NCI-H526 (cell line): ENCODE measurements at places on chromosomes 16 and 17.

DNA sequence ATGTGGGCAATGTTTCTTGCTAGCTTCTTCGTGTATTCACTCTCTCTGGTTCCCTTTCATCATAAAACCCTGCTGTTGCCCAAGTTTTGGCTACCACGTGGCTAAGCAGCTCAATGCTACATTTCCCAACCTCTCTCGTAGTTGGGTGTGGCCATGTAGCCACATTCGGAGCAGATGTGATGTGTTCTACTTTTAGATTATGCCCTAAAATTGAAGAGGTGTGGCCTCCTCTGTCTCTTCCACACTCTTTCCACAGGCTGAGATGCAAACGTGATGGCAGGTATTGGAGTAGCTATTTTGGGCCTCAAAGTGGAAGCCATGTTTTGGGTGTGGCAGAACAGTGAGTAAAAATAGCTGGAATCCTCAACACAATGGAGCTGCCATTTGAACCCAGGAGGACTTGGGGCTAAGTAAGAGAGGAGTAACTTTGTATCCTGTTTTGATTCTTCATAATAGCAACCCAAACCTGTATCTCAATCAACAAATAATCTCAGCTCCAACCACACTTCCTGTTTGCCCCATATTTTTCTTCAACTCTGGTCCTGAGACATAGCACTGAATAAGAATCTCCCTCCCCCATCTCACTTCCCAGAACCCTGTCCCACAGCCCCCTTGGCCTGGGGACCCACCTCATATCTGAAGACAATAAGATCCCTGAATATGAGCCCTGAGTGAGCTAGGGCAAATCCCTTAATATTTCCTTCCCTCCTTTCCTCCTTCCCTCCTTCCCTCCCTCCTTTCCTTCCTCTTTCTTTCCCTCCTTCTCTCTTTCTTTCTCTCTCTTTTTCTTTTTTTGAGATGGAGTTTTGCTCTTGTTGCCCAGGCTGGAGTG lies 4.0 kb downstream of the NUPR1 start:
- DNase-seq: no peak

GRCh38 chr16:57289391-57290257 lies 5.2 kb upstream of the PLLP start:
- no peak for DNase-seq

- DNase-seq: no peak
These were observed 6.3 kb upstream of the HOXB2 start for GRCh38 chr17:48551214-48551555.

- DNase-seq: no peak
These were observed 8.7 kb downstream of the CCDC47 start for GRCh38 chr17:63764716-63765115.

DNA sequence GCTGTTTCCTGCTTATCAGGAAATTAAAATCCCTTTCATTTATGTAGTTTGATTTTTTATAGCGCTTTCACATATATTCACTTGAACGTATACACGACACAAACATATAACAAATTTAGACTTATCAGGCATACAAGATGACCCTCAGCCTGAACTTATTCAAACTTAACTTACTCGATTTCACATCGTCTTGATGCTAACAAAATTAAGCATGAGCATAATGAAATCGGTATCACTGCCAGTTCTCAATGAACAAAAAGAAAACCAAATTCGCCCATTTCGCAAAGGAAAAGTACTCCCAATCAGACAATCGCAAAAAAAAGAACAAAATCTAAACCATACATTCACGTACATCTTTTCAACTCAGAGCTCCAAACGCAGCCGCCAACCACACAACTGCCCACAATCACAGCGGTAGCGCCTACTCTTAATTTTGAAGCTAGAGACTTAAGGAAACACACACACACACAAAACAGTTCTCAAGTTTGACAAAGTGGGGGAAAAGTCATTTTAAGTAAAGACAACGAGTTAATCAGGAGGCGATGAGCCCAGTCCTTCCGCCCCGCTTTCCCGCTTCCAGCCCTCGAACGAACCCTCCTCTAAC lies 1.1 kb downstream of the GJC1 start:
- no peak for DNase-seq

DNA sequence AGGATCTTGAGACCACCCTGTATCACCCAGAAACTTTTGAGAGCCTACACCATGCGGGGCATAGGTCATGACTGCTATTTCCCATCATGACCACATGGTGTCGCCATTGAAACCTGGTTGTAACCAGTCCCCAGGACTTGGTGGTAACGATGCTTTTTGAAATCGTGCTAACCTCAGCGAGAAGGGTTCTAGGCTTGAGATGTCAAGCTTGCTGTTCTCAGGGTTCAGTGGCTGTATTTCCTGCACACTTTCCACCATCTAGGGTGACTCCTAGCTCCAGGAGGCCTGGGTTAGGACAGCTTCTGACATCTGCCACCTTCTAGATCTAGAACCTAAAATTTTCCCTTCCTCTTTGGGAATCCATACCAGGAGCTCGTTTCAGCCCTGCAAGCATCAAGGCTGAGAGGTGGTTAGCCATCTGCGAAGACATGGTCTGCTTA lies 13.0 kb upstream of the SPNS3 start:
- peak; percentile 26 for DNase-seq

DNA sequence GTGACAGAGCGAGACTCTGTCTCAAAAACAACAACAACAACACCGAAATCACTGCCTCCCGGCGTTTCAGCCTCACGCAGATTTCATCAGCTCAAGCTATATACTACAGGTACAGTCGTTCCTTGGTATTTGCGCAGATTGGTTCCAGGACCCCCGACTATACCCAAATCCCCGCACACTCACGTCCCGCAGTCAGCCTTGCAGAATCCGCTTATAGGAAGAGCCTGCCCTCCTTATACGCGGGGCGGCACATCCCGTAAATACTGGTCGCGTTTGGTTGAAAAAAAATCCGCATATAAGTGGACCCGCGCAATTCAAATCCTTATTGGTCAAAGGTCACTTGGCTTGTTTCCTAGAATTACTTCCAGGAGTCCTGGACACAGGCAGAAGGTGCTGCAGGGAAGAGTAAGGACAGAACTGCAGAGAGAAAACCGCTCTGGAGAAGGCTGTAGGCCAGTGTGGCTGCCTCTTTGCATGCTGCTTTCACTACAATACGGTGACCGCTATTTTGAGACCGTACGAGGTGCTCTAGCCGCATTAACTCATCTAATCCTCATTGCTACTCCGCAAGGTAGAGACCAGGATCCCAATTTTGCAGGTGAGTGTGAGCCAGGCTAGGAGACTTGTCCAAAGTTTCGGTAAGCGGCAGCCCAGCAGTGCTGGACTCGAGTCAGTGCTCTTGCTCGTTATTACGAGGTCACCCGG lies 718 bp downstream of the NDUFAB1 start:
- no peak for DNase-seq

DNA sequence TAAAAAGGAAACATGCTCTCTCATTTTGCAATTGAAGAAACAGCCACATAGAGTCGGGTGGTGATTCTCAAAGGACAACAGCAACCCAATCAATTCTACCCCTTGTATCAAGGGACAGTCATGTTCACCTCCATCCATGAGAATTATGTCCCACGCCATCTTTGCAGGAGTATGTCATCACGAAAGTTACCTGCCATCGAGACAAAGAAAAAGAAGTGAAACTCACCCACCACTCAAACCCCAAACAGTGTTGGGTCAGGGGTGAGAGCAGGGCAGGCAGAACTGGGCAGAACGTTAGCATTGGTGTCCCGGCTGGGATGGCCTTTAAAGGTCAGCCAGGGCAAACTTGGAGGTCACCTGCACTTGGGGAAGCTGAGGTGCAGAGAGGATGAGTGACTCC lies 24.2 kb upstream of the HNF1B start:
- no peak for DNase-seq

DNA sequence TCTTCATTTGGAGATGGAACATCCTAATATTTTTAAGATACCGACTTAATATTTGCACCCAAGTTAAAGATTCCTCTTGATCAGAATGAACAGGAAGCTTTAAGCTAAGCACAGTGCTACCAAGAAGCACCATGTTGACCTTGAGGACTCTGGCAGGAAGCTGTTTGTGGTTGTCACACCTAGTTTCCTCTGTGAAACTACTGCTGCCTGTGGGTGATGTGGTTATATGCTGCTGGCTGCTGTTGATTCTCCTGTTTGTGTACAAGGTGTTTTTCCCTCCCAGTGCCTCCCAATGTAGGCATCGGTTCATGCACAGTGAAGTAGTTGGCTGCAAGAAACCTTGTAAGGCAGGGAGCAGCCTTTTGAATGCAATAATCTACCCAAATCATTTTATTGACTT lies 23.4 kb downstream of the RBL2 start:
- DNase-seq: no peak

DNA sequence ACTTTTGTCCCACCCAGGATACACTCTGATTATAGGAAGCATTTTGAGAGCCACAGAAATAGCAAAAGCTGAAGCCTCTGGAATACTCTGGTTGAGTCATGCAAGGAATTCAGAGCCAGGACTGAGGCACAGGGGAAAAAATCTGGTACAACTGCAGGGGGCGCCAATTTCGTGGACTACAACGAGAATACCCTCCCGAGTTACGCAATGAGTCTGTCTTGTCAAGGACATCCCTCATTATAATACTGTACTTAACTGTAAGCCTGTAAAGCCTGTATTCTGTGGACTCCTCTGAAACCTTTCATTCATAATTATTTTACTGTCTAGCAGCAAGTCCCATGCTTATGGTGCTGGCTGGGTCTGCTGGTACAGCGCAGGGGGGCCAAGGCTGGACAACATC lies 7.8 kb downstream of the HOXB1 start:
- no peak for DNase-seq

- DNase-seq: no peak
These were observed at the start of gene RSKR for GRCh38 chr17:28613931-28614381. Gene RSKR, minus strand, starts transcription at chr17:28614185. Its CDS starts 24 bp downstream, at chr17:28614161.

DNA sequence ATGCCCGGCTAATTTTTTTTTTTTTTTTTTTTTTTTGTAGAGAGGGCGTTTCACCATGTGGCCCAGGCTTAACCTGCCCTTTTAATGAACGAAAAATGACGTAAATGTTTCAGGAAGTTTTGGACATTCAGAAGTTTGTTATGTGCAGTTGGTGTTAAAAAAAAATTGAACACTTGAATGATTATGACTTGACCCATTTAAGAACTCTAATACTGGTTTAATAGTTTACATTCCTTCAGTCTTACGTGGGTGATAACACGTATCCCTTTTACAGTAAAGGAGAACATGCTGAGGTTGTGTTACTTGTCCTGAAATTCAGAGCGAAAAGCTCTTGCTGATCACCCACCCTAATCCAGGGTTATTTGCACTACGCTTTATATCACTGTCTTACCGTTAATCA lies 1.7 kb downstream of the MLYCD start:
- DNase-seq: no peak

- no peak for DNase-seq
These were observed 7.6 kb downstream of the ATXN1L start for GRCh38 chr16:71853413-71853812.

DNA sequence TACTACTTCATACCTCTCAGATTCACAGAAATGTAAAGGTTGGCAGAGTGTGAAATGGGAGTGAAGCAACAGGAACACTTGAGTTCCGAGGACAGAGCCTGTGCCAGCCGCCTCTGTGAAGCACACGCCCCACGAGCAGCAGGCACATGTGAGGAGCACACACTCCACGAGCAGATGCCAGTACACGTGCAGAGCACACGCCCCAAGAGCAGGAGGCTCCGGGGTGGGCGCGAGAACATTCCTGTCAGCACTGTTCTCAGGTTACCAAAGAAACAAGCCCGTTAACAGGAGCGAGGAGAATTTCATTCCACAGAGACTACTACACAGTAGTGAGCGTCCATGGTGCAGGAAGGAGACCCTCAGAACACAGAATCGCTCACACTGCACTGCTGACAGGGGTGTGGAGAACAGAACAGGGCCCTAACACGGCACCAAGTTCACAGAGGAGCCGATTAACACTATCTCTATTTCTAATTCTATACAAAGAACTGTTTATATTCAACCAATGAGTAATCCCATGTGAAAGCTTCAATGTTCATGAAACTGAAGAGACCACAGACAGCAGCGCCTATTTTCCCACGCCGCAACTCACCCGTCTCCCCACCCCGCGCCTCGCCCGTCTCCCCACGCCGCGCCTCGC lies 40.1 kb downstream of the KLHDC4 start:
- no peak for DNase-seq

GRCh38 chr16:57859331-57859730 lies 57.0 kb upstream of the KIFC3 start:
- no peak for DNase-seq

DNA sequence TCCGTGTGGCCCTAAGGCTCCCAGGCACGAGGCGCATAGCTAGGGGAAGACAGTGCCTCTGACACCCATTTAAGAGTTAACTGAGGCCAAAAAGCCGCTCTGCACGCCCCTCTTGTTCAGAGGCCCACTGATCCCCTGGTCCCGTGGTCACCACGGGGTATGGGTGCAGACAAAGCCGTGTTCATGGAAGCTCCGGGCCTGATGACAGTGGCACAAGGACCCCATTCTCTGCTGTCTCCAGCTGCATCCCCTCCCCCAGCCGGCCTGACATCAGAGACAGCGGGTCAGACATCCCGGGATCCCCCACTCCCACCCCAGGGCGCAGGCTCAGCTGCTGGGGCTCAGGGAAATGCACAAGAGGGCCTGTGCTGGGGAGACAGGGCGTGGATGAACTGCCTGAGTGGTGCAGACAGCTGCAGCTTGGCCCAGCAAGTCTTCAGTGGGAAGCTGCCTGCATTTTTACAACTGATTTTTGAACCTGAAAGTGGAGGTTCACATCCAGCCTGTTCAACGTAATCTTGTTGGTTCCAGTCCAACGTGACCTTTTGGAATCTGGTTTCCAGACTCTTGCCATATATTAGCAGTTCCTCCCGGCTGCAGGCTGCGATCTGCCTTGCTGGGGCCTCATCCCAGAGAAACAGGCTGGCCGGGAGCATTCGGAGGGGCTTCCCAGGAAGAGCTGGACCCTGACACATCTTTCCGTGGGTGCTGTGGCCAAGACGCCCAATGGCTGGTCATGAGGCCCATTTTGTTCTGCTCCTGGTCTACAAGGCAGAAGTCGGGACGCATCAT lies 9.7 kb upstream of the BAHCC1 start:
- DNase-seq: no peak

- no peak for DNase-seq
These were observed 55.0 kb downstream of the CNGB1 start for GRCh38 chr16:57915811-57916488.

DNA sequence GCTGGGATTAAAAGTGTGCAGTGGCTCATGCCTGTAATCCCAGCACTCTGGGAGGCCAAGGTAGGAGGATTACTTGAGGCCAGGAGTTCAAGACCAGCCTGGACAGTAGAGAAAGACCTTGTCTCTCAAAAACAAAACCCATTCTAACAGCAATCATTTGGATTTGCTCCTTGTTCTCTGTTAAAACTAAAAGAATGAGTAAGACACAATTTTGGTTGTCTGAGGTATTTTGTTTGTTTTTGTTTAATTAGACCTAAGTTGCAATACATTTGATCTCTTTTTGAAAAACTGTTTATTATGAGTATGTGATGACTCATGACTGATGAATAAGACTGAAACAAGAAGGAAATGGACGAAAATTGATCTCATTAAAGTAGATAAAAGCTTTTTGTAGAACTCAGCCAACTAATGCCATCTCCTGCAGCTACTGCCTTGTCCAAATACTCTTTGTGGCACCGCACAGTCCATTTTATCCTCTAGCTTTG lies 29.0 kb downstream of the GLG1 start:
- no peak for DNase-seq

- DNase-seq: peak; percentile 54
These were observed 22.3 kb upstream of the RBBP6 start for GRCh38 chr16:24516900-24517669.

GRCh38 chr17:39270923-39271322 lies 45.2 kb upstream of the STAC2 start:
- peak; percentile 12 for DNase-seq
